ENCODE measurements at places on chromosomes 16 and 17.

GRCh38 chr16:84277244-84277823 lies 17.3 kb upstream of the WFDC1 start:
- H3K4me3 ChIP-seq = no peak overlapping the region
- peaks cover 4% of the 10 kb centered on the region for H3K4me1 ChIP-seq
- H3K27ac ChIP-seq = no peak overlapping the region
- no peaks in the 10 kb centered on the region for H3K36me3 ChIP-seq
- no peaks in the 10 kb centered on the region for H3K27me3 ChIP-seq
- peak; percentile 65 for DNase-seq

- no peaks in the 10 kb centered on the region for H3K27me3 ChIP-seq
- no peaks in the 10 kb centered on the region for H3K4me1 ChIP-seq
- no peak for DNase-seq
- no peaks in the 10 kb centered on the region for H3K36me3 ChIP-seq
- H3K27ac ChIP-seq = no peak overlapping the region
Observed at GRCh38 chr16:85105475-85105874, 6.8 kb downstream of the CIBAR2 start.

DNA sequence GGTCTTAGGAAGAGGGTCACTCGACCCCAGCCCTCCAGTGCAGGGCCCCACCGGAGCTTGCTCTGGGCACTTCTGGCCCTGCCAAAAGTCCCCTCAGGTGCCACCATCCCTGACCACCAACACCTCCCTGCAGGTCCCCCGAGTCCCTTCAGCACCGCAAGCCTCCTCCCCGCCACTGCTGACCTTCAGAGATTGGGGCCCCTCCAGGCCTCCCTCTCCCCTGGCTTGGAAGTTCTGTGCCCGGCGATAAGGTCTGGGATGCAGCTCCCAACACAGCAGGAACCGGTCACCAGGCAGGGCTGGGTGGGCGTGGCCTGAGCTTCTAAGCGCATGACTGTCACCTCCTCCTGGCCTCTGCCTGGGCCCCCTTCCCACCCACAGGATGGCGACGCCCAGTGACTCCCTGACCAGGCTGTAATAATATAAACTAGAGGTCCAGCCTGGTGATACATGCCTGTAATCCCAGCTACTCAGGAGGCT lies 11.2 kb downstream of the PIEZO1 start:
- peak overlapping the region; percentile 67 for H3K27ac ChIP-seq
- no peaks in the 10 kb centered on the region for H3K36me3 ChIP-seq
- peak; percentile 74 for DNase-seq

DNA sequence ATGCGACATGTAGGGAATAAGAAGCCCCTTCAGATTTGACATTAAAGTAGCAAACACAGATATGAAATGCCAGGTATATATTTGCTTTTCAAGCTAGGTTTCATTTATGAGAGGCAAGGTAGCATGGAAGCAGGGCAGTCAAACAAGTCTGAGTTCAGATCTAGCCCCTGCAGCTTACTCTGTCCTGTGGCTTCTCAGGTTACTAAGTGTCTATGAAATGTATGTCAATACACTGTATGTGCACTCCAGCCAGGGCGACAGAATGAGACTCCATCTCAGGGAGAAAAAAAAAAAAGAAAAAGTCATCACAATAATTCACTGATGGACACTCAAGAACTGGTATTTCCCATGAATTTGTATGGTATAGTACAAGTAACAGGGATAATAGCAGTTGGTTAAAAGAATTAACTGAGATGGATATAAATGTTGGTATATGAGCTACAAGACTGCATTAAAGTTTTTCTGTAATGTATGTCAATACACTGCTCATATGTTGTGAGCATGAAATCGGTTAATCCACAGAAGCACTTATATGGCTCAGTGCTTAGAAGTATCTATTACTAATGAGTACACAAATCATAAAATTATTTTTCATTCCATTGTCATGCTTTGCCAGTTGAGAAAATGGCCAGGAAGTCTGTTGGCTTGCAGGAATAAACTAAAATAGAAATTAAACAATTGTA lies 2.9 kb upstream of the WSB1 start:
- H3K4me3 ChIP-seq = no peak overlapping the region
